Stimulated activated CD4-positive, alpha-beta T cell treated with anti-CD3 and anti-CD28 coated beads, TNF-alpha, amount 100 ng/mL, for 4 hours (primary cell): ENCODE measurements at places on chromosomes 2 and 18.

DNA sequence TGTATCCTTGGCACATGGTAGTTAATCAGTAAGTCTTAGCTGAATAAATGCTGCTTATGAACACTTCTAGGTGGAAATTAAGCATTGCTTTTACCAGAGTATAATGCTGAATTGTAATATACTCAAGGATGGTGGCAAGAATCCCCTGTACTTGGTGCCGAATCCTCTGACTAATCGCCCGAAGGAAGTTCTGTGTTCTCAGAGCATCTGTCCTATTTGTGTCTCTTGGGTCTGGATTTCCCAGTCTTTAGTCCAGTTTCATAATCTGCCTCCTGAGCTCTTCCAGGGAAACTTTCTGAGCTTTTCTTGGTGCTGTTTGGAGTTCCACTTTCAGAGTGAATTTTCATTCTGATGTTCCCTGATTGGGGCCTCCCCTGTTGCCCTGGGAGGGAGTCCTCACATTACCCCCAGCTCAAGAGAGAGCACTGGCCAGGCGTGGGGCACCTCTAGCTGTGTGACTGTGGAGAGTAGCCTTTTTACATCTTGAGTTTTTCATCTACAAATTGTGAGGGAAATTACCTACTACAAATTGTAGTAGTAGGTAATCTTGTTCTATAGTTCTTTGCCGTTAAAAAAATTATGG, 144.9 kb downstream of the LTBP1 start:
- no peak for DNase-seq

DNA sequence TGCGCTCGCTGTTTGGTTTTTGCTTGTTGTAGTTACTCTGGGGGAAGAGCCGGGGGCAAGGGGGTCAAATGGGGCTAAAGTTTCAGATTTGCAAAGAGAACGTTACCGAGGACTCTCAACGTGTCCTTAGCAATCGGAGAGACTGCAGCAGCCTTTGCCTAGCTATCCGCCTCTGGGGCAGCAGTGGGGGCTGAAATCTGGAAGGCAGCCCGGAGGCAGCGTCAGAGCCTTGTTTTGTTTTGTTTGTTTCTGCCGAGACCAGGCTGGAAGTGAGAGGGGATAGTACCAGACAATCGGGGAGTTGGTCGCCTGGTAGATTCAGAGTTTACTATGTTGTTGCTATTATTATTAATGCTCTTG, 1.2 kb downstream of the CDH20 start:
- DNase-seq: no peak

GRCh38 chr18:26406324-26406723, 142.0 kb downstream of the KCTD1 start:
- DNase-seq: no peak

DNA sequence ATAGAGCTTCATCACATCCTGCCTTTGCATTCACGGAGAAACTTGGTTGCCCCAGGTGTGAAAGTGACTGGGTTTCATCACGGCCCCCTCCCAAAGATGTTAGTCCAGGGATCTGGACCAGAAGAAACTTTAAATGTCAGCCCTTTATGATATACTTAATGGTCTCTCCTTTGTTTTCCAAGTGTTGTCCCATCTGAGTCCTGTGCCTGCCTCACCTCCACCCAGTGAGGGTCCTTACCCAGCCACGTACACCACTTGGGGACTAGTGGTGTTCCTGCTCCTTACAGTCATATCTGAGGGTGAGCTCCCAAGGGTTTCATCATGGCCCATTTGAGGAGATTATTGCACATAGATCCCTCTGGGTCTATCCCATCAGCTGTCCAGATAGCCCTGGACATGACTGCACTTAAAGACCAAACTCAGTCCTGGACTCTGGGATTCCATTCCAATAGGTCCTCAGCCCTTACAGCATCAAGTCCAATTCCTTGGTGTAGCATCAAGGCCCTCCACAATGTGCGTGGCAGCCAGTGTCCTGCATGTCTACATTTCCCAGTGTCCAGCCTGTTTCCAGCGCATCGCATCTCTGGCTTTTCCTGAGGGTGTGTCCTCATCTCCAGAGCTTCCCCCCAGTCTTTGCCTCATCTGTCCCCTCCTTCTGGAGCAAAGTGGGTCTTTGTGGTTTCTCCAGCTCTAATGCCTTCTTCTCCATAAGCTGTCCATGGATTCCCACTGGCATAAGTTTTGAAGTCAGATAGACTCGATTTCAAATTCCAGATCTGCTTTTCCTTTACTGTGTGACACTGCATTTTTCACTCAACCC, 351.6 kb downstream of the MYCN start:
- no peak for DNase-seq

- no peak for DNase-seq
Observed at GRCh38 chr2:3432067-3432466, 52.6 kb downstream of the TRAPPC12 start.

- no peak for DNase-seq
Observed at GRCh38 chr2:25190536-25190935, 22.2 kb upstream of the POMC start.

DNA sequence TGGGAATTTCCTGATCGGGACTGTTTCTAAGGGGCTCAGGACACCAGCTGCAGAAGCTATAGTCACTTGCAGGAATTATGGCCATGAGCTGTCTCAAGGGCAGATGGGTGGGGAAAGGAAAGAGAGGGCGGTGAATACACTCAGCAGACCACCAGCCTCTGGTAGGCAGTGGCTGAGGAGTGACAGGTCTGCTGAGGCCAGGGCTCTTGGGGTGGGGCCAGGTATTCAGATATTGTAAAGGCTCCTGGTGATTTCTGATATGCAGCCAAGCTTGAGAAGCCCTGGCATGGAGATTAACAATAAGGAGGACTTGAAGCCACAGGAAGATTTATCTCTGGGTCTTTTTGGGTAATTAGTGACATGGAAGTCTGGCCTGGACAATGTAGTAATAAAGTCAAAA, 145.3 kb upstream of the AQP4 start:
- DNase-seq: no peak

DNA sequence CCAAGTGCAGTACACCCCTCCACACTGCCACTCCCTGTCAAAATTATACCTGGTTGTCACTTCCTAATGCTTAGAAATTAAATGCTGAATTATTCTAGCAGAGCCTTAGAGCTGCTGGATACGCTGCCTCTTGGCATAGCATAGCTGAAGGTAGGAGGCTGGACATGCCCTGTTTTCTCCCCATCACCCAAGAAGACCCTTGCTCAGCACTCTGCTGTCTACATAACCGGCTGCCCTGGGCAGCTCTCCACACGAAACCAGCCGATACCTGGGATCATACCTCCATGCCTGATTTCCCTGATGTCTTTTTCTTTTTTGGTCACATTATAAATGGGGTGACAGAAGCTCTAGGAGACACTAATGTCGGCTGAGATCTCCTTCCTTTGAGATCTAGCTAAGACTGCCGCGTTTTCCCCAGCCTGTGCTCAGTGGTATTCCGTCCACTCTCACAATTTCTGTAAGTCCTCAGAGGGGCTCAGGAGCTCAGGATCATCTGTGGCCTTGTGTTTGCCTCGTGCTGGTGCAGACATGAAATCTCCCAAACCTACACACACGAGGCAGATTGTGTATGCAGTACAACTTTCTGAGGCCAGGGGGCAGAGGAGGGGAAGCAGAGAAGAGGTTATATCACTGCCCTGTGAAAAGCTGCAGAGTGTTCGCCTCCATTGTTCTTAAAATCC, 13.5 kb upstream of the ZAP70 start:
- DNase-seq: no peak

DNA sequence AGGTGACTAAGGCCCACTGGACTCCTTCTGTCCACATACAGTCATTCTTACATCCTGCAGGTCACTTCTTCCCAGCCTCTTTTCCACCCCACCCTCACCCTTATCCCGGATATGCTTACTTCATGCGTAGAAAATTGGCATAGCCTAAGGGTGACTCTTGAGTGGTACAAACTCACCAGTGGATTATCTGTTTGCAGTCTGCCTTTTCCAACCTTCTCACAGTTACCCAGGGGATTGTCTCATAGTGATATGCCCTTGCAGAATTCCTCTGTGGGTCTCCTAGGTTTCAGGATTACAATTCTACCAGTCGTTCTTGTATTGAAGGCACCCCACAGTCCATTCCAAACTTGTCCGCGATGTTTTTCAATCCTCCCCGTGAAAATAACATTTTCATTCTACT, 752.9 kb upstream of the HS6ST1 start:
- DNase-seq: no peak

DNA sequence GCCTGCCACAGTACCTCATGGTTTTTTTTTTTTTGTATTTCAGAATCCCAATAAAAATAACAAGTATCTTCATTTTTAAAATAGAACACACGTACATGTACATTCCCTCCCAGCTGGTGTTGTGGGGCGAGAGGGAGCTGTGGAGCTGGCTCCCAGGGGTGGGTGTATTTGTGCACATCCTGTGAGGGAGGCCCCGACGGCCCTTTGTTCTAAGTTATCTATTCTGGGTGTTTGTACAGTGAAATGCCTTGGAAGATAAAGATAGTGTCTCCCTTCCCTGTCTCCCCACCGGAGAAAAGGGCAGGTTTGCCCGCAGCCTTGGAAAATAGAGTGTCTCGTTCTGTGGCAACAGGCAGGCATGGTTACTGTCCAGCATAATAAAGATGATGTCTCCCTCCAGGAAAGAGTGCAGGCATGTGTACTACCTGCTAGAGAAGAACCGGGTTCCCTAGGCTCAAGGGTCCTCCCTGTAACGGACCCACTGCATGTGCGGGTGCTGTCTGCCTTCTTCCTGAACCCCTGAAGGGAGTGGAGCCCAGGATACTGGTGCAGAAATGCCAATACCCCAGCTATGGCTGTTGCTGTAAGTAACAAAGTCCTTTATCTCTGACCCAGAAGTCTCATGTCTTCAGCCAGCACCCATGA, 12.1 kb upstream of the ALLC start:
- DNase-seq: no peak

GRCh38 chr2:196617430-196617829, 22.1 kb upstream of the CCDC150 start:
- DNase-seq: no peak

GRCh38 chr2:159228081-159228581, 58.4 kb downstream of the WDSUB1 start:
- DNase-seq: no peak

GRCh38 chr2:154368153-154368552, 330.3 kb upstream of the KCNJ3 start:
- DNase-seq: no peak

GRCh38 chr2:38432820-38433606, 55.9 kb upstream of the ATL2 start:
- DNase-seq: no peak
